ENCODE measurements at places on chromosomes 7 and 10.

GRCh38 chr10:44948642-44949041, 11.0 kb upstream of the RASSF4 start:
- no peak for DNase-seq

DNA sequence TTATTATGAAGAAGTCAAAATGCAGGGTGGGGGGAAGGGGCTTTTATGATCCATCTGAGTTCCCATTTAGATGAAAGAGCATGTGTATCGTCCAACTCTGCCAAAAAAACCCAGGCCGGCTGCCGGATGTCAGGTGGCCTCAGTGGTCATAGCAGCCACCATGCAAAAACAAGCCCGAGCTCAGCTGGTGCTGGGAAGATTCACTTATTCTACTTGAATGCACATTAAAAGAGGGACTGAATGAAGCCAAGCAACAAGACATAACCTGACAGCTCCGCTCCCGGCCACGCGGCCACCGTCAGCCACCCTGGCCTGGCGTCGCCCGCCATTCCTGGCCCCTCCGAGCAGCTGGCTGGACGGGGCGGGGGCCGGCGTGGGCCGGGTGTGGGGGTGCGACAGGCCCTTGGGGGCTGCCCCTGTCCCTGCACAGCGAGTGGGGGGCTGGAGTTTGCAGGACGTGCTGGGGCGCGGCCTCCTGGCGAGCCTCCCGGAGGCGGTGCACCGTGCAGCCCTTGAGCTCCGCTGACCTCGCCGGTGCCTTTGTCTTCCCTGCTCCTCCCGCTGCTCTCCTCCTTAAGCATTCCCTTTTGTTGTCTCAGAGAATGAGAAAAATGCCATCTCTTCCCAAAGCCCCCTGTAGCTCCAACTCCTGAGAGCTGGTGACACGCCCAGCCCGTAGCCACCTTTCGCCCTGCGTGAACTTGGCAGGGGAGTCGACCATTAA, 67.8 kb downstream of the EBF3 start:
- DNase-seq = no peak

DNA sequence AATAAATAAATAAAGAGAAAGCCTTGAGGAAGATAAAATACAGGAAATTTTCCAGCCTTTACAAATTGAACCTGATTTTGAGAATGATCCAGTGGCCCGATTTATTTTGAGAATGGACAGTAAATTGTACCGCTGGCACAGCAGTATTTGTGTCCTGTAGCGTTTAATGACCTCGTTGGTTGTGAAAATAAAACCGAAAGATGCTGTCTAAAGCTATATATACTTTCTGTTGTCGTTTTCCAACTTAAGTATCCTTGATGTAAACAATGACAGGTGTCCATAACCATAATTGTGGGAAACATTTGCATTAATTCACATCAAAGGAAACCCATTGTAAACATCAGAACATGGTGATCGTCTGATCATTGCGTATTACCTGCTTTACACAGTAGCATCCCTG, 38.8 kb downstream of the TBXAS1 start:
- DNase-seq = no peak

DNA sequence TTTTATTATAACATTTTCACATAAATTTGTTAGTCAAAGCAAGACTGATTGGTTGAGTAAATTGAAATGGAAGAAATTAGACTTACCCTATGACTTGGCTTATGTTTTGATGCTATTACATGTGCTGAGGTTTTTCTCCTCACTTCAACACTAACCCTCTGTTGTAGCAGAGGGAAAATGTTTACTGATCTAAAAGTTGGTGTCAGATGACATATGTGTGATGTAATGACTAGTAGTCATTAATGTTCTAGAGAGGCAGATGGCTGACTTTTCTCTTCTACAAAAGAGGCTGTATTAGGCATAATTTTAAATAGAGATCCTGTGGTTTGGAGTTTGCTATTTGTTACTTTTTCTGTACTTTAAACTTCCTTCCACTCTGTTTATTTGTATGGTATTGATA, 266.0 kb downstream of the BBS9 start:
- DNase-seq = no peak

DNA sequence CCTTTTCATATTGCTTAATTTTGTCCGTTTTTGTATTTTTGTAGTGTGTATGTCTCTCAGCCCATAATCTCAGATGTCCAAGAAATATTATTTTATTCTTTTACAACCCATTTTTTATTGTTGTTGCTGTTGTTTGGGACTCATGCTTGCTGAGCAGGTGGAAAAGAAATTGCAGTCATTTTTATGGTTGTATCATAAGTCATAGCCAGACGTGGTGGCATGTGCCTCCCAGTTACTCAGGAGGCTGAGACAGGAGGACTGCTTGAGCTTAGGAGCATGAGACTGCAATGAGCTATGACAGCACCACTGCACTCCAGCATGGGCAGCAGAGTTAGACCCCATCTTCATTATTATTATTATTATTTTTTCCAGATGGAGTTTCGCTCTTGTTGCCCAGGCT, 117.8 kb downstream of the EPC1 start:
- DNase-seq = no peak

- DNase-seq = no peak
Observed at GRCh38 chr7:116499168-116500077, at the start of gene CAV2. Gene CAV2 (plus strand): TSS chr7:116499738. CDS start chr7:116499782, 44 bp downstream.

Measured in effector memory CD4-positive, alpha-beta T cell (primary cell).